ENCODE measurements at places on chromosomes 3 and 15. TPM values are rescaled to one million over a fixed set of nuclear protein-coding genes. Genes with fewer than 3 reads are reported as not detected.

DNA sequence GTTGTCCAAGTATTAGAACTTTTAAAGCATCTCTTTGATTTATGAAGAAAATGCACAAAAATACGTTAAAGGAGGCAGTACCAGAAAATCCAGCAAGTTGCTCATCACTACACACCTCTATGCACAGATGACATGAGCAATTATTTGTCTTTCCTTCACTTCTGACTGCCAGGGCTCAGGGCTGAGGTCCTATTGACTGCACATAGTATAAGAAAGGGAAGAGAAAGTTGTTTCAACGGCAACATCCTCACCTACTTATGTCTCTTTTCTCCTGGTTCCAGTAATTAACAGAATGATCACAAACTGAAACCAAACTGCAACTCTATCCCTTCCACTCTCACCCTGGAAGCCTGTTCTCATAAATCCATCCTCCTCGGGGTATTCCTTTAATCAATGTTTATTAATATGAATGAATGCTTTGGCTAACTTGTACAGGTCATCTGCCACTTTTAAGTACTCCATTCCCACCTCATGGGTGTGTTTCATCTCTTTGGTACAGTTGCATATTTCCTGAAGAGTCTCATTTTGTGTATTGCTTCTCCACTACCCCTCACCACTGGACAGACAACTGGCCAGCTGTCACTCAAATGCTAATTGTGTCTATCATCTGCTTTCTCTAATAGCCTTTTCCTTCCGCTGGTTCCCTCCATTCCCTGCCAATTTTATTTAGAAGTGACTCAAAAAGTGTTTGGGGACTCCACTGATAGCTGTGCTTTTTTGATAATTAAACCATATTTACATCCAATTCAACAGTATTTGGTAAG lies 34.5 kb downstream of the RAB27A start:
- DNase-seq, result no peak

GRCh38 chr3:66239513-66240123 lies 18.8 kb downstream of the SLC25A26 start:
- no peak for DNase-seq

ADAMTS17 gene
- 6.0 TPM for total RNA-seq

GRCh38 chr3:149647285-149647684 lies 10.5 kb downstream of the WWTR1 start:
- no peak for DNase-seq

- peak; percentile 29 for DNase-seq
These were observed 4.1 kb upstream of the COX17 start for GRCh38 chr3:119681279-119681678.

GRCh38 chr3:184643442-184643841 lies 68.4 kb downstream of the MAGEF1 start:
- DNase-seq, result no peak
